ENCODE measurements at places on chromosomes 16 and 17.

GRCh38 chr17:58753026-58753425 lies 2.6 kb upstream of the PPM1E start:
- no peak overlapping the region for H3K27ac ChIP-seq
- no peaks in the 10 kb centered on the region for H3K4me1 ChIP-seq
- H3K36me3 ChIP-seq, result no peaks in the 10 kb centered on the region

GRCh38 chr16:30184096-30184890 lies 891 bp downstream of the CORO1A start:
- DNase-seq, result no peak
- H3K27me3 ChIP-seq, result no peaks in the 10 kb centered on the region
- no peak overlapping the region for H3K27ac ChIP-seq
- no peak overlapping the region for H3K4me3 ChIP-seq

GRCh38 chr17:15038656-15039055 lies 226.5 kb downstream of the PMP22 start:
- H3K27me3 ChIP-seq, result no peaks in the 10 kb centered on the region
- H3K27ac ChIP-seq, result no peak overlapping the region
- no peaks in the 10 kb centered on the region for H3K4me1 ChIP-seq
- no peaks in the 10 kb centered on the region for H3K36me3 ChIP-seq
- DNase-seq, result peak; percentile 5

- no peak for DNase-seq
- no peaks in the 10 kb centered on the region for H3K4me1 ChIP-seq
- no peak overlapping the region for H3K4me3 ChIP-seq
- H3K36me3 ChIP-seq, result no peaks in the 10 kb centered on the region
- H3K27me3 ChIP-seq, result no peaks in the 10 kb centered on the region
- no peak overlapping the region for H3K27ac ChIP-seq
Observed at GRCh38 chr16:50436271-50436670, 67.5 kb upstream of the BRD7 start.
